Fibroblast of mammary gland (primary cell): ENCODE measurements at places on chromosomes 4 and X.

- no peak for DNase-seq
These were observed 72.4 kb upstream of the S100G start for GRCh38 chrX:16577483-16578029.

DNA sequence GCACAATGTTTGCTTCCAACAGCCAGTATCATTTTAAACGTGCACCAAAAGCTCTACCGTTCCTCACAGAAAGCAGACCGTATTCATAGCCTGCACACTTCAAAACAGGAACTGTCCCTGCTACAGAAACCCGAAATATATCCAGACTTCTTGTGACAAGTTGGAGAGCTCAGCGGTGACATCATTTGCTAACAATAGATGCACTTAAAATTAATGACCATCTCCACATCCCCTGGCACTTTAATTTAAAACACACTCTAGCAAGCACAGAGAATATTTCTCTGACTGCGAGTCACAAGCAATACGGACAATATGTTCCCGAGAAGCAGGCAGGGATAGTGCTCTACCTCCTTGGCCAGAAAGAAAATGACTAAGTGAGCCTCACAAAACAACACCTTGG, 2.5 kb downstream of the NYX start:
- peak; percentile 72 for DNase-seq

- peak; percentile 81 for DNase-seq
These were observed 48.3 kb downstream of the SEL1L3 start for GRCh38 chr4:25814301-25815136.

DNA sequence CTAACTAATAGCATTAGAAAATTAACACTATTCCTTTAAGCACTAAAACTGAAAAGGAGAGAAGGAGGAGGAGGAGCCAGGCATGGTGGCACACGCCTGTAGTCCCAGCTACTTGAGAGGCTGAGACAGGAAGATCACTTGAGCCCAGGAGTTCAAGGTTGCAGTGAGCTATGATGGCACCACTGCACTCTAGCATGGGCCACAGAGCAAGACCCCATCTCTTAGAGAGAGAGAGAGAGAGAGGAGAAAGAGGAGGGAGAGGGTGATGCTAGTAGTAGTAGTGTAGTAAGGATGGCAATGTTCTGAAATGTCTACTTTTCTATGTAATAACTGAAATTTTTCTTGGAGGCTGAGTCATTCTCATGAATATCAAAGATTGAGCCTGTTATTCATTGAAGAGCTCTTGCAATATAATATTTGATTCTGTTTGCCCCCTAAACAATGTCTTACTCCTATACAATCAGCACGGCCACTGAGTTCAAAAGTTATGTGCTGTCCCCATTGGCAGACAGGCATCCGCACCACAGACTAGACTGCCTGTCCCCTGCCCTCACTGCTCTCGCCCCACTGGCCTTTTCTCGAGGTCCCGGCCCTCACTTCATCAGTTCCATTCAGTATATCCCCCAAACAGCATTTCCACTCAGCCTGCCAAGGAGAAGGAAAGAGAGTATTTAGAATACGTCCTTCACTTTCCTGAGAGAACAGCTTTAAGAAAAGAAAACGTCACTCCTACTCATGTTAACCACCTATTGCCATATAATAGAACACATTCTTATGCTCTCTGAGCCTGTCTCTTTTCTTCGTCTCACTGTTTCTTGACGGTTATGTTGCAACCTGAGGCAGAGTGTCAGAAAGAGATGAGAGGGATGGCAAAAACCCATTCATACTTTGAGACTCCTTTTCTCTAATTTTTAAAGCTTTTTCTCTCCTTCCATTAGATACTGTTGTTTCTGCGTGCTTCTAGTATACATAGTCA, 238.1 kb downstream of the PALLD start:
- peak; percentile 49 for DNase-seq

GRCh38 chr4:161252520-161253141, 911.2 kb downstream of the FSTL5 start:
- peak; percentile 1 for DNase-seq

GRCh38 chrX:94830717-94831116, 1156.7 kb downstream of the FAM133A start:
- DNase-seq, result no peak

GRCh38 chr4:5018603-5019002, 655 bp downstream of the CYTL1 start:
- DNase-seq, result no peak

DNA sequence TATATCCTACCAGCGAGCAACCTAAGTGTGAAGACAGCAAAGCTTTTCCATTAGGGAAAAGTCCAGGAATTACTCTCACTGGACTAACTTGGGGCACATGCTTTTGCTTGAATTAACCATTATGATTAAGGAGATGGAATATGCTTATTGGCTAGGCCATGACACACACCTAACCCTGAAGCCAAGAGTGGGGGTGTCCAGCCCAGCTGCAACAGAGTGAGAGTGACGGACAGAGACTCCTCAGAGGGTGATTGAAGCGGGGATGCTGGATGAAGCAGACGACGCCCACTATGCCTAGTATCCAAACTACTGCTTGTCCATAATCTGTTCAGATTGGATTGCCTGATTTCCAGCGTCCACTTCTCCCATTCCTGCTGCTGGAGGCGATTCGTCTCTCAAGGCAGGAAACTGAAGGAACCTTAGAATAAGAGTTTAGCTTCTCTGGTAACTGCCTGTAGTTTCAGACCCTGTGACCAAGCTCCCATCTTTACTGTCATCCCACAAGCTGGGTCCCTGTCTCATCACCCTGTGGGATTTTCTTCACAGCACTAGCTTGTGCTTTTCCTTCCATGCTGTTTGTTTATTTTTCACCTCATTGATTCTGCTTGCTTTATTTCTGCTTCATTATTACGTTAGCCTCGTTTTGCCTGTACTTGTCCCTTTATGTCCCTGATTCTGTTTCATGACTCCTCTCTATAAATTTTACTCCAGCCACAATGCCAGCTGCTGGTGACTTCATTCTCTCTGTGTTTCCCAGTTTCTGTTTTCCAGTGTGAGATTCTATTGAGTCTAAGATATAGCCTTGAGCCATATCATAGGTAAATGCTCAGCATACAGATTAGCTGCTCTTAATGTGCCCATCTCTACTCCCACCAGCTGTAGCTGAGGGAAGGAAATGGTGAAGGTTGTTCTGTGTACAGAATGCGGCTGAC, 19.0 kb downstream of the FAM47E start:
- DNase-seq, result no peak

- no peak for DNase-seq
These were observed 11.3 kb downstream of the CCDC22 start for GRCh38 chrX:49246541-49246940.

DNA sequence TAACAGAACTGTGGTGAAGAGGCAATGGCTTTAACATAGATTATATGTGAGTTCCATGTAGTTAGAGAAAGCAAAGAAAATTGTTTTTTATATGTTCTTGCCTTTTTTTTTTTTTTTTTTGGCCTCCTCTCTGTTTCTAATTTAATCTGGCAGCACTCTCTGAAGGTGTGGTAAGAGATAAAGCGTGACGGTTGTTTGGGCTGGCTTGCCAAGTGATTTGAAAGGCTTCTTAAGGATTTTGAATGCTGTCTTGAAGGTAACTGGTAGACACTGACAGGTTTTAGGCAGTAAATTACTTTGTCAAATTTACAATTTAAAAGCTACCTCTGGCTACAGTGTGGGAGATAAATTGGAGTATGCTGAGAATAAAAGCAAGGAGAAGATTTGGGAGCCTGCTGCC, 269.3 kb upstream of the HS3ST1 start:
- DNase-seq, result no peak

DNA sequence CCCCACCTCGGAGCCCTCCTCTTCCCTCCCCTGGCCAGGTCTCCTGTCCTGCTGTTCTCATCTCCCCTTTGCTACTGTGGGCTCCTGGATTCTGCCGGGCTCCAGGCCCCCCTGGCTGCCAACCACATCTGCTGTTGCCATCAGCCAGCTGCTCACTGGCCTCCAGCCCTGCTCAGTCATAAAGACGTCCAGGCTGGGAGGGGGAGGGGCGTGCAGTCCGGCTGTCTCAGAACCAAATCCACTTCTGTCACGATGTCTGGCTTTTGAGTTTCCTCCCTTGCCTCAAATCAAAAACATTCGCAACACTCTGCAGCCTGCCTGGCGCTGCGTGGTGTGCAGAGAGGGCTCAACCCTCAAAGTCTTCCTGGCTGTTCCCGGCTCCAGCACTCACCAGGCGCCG, 7.1 kb downstream of the RASL11B start:
- peak; percentile 59 for DNase-seq

GRCh38 chr4:99722725-99723124, 65.1 kb upstream of the C4orf54 start:
- no peak for DNase-seq

DNA sequence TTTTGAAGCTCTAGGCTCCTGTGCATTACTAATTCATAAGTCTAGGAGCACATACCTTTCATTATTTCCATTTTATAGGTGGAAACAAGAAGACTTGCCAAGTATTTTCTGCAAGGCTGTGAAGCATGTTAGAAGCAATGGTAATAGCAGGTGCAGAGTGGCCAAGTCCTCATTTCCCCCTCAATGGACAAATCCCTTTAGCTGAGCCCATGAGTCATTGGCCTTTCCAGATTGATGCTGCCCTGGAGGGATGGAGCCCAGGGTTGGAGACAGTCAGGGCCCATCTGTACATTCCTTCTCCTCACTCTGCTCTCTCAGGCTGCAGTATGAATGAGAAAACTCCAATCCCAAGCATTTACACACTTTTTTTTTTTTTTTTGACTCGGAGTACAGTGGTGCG, 6.6 kb downstream of the MGST2 start:
- no peak for DNase-seq
